ENCODE measurements at places on chromosomes 12 and 14.
A peak's percentile ranks its signal among the peaks of the same experiment; 100 is the strongest.

- DNase-seq = no peak
Observed at GRCh38 chr14:54395284-54395683, 1.5 kb upstream of the CDKN3 start.

DNA sequence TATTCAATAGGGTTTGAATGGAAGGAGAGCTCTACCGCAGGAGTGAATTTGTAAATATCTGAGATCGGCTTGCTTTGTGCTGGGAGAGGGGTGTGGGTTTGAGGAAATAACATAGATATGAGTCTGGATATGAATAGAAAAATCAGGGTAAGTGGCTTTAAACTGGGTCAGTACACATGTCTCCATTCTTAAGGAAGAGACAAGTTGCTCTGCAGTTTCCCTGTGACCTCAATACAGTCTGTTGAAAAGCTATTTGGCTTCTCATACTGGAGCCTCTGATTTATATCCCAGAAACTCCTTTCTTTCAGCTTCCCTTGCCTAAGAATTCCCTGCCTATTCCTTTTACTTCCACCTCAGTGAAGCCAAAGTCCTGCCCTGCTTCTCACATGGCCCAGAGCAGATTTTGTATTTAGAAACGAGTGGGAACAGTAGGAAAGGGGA lies 153.5 kb upstream of the ATF7IP start:
- no peak for DNase-seq

DNA sequence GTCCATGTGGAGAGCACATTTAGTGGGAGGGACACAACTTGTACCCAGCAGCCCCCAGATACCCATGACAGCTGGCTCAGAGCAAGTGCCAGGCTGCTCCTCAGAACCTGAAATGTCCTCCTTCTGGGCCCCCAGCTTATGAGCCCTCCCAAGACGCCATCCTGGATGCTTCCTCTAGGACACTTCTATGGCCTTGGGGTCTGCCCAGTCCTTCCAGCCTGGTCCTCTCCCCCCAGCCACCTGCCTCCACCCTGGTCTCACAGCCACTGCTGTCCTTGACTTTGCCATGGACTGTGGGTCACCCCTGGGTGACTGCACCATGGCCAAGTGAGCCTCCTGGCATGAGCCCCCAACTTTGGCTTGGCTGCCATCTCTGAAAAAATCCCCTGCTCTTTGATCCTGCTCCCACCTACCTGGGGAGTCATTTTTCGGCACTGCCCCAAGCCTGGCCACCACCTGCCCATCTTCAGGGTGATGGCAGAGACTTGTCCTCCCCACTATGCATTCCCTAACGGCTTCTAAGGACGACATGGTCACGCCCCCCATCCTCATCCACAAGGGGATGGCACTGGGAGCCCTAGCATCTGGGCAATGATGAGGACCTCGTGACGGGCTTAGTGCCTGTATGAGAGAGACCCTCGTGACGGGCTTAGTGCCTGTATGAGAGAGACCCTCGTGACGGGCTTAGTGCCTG lies 323.7 kb downstream of the TMEM121 start:
- DNase-seq = no peak

GRCh38 chr14:105165134-105165704 lies 3.4 kb downstream of the JAG2 start:
- DNase-seq = no peak

DNA sequence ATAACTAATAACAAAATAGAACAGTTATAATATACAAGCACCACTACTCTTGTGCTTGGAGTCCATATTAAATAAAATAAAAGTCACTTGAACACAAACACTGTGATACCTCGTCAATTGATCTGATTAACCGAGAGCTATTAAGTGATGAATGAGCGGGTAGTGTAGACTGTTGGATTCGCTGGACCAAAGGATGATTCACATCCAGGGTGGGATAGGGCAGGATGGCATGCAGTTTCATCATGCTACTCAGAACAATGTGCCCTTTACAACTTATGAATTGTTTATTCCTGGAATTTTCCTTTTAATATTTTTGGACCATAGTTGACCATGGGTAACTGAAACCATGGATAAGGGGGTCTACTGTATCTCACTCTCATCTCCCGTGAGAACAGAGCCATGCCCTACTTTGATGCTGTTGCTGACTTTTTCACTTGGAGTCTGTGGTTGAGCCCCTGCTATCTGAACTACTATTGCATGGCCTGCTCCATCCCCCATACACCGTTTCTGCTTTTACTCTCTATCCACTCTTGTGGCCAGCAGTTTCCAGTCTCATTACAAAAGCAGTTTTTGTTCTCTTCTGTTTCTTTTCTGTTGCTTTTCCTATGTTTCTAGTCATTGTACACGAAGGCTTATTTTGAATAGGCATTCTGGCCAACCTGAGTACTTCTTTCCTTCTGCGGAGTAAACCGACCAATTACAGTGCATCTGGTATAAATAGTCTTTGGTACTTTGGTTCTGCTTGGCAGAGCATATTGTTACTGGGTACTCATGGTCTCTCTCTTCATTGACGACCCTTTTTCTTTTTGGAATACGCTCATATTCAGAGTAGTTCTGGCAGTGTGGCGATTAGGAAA lies 12.2 kb downstream of the TMTC2 start:
- no peak for DNase-seq

GRCh38 chr12:104304261-104305009 lies 896 bp downstream of the EID3 start:
- no peak for DNase-seq

GRCh38 chr14:97456958-97457357 lies 659.8 kb downstream of the VRK1 start:
- DNase-seq = no peak

GRCh38 chr12:124464830-124465229 lies 102.6 kb downstream of the NCOR2 start:
- no peak for DNase-seq

DNA sequence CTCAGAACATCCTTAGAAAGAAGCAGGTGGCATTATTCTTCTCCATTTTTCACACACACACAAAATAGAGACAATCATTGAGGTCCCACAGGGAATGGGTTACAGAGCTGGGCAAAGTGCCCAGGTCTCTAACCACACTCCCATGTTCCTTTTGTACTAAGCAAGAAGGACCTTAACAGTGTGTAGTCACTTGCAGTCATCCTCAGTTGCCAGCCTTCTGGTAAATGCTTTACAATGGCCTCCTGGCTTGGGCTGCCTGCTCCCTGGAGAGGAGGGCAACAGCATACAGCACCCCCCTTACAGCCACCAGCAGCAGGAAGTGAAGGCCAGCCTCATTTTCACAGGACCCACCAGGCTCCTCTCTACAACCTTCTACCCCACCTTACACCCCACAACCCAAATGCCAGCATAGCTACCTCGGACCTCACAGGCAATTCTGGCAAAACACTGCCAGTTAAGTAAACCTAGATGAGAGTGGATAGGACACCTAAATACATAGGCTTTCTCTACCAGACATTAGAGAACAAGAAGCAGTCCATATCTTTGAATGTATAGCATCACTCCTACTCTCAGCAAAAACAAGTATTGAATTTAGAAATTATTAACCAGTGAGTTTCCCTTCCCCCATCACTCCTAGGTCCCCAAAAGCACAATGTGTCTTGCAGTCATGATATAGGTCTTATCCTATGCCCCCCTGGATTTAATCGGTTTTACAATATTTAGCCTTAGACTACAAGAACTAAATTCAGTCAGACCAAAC lies 88.1 kb downstream of the PPP2R5E start:
- no peak for DNase-seq

DNA sequence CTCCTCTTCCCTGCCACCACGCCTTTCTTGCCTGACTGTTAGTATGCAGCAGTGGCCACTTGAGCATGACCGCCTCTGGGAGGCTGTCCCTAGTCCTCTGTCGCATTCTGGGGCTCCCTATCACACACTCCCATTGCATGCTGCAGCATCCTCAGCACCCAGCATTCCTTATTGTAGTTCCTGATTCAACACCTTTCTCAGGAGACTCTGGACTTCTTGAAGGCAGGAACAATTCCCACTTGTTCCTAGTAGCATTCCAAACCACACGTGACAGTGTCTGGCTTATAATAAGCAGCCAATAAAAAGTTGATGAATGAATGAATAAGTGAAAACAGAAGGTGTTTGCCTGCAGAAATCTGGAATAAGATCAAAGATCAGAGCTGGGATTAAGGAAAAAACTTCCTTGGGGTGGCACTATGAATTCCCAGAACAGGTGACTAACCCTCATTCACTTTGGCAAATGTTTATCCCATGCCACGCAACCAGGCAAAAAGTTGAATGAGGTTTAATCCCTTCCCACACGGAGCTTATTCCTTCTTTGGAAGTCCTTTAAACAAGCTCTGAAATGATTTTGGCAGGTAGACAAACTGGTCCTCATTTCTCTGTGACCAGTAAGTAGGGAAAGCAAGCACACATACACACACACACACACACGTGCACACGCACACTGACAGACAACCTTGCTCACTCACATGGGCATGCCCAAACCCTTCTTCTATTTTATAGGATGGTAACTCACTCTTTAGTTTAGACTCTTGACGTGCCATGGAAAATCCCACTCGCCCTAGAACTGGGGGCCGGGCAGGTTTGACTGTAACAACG lies 26.5 kb downstream of the NTF3 start:
- no peak for DNase-seq

GRCh38 chr14:97692084-97692483 lies 894.9 kb downstream of the VRK1 start:
- DNase-seq = no peak

DNA sequence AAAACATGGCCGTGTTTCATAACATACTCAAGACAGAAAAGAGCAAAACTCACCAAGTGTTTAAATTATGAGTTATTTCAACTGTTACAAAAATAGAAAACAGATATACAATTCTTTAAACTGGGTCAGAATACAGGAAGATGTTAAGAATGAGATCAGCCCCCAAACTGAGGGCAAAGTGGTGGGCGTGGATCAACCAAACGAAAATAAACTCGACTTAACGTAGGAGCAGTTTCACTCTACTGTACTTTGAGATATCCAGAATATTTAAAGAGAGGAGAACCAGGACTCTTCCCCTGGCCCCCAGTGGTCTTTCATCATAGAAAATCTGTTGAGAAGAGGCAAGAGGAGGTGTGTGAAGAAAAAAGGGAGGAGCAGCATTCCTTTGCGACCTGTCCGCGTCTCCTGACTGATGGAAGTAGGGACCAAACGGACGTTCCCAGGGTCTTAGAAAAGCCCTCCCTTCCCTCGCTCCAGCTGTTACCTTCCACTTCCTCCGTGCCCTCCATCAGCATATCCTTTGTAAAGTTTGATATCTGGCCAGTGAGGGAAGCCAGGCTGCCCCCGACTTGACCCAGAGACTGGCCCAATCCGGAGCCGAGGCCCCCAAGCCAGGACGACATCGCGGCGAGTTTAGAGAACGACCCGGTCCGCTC lies 668 bp downstream of the TRIP11 start:
- DNase-seq = no peak

GRCh38 chr12:106712768-106713167 lies 61.7 kb upstream of the RIC8B start:
- DNase-seq = no peak

- no peak for DNase-seq
Observed at GRCh38 chr12:117036046-117036445, 63.2 kb downstream of the TESC start.

- no peak for DNase-seq
Observed at GRCh38 chr12:43884683-43885410, 49.0 kb downstream of the TMEM117 start.

DNA sequence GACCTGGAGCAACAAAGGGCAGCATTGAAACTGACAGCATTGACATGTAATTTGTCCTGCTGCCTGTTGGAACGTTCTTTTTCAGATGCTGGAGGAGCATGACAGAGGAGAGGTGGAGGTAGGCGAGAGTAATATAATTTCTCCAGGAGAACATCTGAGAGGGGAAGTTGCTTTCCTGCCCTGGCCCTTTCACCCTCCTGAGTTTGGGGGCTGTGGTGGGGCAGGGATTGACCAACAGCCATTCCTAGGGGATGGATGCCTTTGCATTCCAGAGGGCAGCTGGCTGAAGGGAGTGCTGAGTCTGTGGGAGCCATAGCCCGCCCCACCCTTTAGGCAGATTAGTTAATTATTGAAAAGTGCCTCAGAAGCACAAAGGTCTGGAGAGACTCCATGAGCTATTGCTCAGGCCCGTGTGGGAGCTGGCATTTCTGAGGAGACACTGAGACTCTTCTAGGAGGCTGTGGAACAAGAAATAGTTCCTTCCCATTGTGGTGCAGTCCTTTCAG lies 73.5 kb downstream of the ARF6 start:
- no peak for DNase-seq

DNA sequence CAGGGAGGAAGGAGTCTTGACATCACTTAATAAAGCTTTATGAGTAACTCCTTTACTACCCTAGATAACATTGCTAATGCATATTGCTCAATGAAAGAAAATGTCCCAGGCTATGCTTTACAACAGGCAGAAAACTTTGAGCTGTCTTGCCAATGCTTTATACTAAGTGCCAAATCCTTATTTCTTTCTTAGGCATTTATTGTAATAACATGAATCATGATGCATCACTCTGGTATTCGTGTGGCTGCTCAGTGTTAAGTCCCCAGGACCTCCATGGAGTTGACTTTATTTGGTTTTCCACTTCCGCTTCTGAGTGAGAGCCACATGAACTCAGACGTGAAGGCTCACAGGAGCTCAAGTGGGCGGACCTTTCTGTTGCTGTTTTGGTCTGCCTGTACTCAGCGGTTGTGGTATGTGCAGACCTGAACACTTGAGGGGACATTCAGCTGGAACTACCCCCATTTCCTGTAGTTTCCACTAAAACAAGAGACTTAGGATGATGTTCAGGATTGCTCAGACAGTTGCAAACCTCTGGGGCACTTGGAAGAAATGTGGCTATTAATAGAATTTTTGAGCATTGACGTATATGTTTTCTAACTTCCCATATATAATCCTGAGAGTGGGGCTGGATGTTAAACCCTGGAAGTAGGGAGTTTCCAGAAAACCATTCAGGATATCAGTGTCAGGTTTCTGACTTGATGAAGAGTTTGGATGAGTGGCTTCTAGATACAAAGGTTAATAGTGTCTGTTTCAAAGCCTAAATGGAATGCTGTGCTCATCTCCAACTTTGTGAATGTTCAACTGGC lies 258.6 kb downstream of the MSRB3 start:
- DNase-seq = no peak

DNA sequence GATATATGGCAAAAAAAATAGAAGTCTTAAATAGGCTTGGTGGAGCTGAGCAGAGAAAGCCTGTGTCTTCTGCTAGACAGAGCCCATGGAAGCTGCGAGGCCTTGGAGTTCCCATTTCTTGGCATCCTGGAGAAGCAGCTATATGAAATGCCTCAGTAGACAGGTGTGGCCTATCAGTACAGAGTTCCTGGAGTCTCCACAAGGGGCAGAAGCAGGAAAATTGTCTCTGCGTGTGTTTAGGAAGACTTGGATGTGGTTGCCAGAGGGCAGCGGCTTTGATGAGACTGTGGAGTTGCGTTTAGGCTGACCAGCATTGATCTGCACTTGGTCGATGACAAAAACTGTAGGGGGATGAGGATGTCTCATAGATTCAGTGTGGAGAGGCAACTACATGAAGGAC lies 334.5 kb upstream of the SEL1L start:
- no peak for DNase-seq

GRCh38 chr14:104235686-104236085 lies 97.3 kb downstream of the KIF26A start:
- DNase-seq = peak; percentile 4

- peak; percentile 35 for DNase-seq
Observed at GRCh38 chr12:124779161-124780141, 84.2 kb downstream of the SCARB1 start.

GRCh38 chr12:116607039-116607438 lies 47.9 kb downstream of the MAP1LC3B2 start:
- DNase-seq = no peak

- no peak for DNase-seq
Observed at GRCh38 chr14:23555533-23555881, 564 bp upstream of the THTPA start.

- DNase-seq = no peak
Observed at GRCh38 chr12:106179086-106179485, 40.3 kb upstream of the NUAK1 start.
